Fibroblast of the aortic adventitia (primary cell): ENCODE measurements at places on chromosomes 4 and X. TPM values are rescaled to one million over a fixed set of nuclear protein-coding genes. Genes with fewer than 3 reads are reported as not detected.

DNA sequence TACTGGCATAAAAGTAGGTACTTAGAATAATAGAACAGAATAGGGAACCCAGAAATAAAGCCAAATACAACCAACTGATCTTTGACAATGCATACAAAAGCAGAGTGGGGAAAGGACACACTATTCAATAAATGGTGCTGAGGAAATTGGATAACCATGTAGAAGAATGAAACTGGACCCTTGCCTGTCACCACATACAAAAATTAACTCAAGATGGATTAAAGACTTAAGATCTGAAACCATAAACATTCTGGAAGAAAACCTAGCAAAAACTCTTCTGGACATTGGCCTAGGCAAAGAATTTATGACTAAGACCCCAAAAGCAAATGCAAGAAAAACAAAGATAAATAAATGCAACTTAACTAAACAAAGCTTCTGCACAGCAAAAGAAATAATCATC, 45.6 kb downstream of the ARFIP1 start:
- no peak for DNase-seq

The NDUFB11 gene
- 45.5 and 94.4 TPM in 2 replicates for total RNA-seq

The NPY2R gene
- 0.27 TPM in 1 of 2 replicates, not detected in the other for total RNA-seq

GRCh38 chr4:58553031-58553430, 1442.8 kb upstream of the IGFBP7 start:
- DNase-seq: no peak

The RAB33A gene
- total RNA-seq: 3.0 TPM in 1 of 2 replicates, not detected in the other

GRCh38 chrX:114178126-114178525, 405.8 kb upstream of the HTR2C start:
- DNase-seq: no peak

GRCh38 chr4:38071801-38072431, 111.7 kb downstream of the PTTG2 start:
- DNase-seq: peak; percentile 47

DNA sequence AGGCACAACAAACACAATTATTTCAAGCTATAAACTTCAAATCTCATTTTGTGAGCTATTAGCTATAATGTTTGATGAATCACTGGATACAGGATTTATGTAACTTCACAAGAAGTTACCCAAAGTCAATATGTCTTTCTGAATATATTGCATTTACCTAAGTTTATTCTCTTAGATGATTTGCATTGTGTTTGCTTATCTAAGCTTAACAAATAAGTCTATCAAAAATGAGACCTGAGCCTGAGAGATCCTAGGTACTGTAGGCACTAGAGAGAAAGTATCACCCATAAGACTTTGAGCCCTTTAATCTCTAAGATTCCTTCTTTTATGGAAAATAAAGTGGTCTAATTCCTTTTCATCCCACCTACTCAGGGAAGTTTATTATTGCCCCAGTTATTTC, 178.2 kb downstream of the NAF1 start:
- no peak for DNase-seq

GRCh38 chrX:1451661-1452515, 821 bp downstream of the ASMTL start:
- no peak for DNase-seq

- no peak for DNase-seq
Measured at GRCh38 chr4:107801766-107802211, 22.9 kb upstream of the SGMS2 start.

GRCh38 chr4:74547042-74547441, 102.1 kb downstream of the AREG start:
- DNase-seq: no peak

- DNase-seq: no peak
Measured at GRCh38 chr4:56791316-56791715, 30.2 kb downstream of the SPINK2 start.

The GPR173 gene
- 1.1 and 2.5 TPM in 2 replicates for total RNA-seq

The EPGN gene
- 0.90 TPM in 1 of 2 replicates, not detected in the other for total RNA-seq

- no peak for DNase-seq
Measured at GRCh38 chrX:57422289-57422688, 135.8 kb downstream of the FAAH2 start.

The RTL5 gene
- total RNA-seq: 2.3 and 4.3 TPM in 2 replicates

GRCh38 chr4:129240816-129241215, 144.9 kb downstream of the C4orf33 start:
- DNase-seq: no peak
